SW 1271 (cell line): ENCODE measurements at places on chromosomes 5 and 9.

- DNase-seq, result peak; percentile 64
Measured at GRCh38 chr5:134506054-134507039, 19.1 kb upstream of the JADE2 start.

DNA sequence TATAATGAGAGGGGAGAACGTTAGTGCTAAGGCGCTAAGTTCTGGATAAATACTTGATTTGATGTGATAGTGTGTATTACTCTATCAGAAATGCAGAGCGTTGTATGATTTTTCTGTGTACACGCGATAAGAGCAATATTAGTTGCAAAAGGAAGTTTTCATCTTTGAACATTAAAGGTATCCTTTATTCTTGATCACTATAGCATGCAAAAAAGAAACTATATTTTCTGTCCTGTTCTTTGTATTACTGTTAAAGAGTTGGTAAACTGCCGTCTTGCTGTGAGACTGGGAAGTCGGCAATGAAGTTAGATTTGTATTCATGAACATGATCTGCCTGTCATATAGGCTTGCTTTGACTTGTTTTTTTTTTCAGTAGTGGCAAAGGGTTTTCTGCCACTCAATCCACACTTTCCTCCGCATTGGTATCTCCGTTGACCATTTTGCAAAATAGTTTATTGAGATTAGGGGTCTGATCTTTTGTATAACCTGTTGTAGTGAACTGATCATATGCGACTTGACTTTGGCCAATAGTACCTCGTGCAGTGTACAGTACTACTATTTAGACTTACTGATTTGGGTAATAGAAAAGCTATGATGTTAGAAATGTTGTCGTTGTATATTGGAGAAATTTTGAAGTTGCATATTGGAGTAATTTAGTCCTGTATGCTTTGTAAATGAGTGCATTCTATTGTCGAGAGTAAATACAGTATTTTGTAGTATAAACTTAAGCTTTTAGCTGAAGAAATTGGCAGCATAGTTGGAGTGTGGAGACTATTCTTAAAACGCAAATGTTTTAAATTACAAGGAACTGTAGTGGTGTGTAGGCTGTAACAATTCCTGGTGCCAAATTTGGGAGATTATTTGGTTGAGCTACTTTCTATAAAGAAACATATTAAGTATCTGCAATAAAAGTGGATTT lies 1.7 kb downstream of the DENND4C start:
- DNase-seq, result peak; percentile 0

- DNase-seq, result no peak
Measured at GRCh38 chr5:177372910-177373309, 11.3 kb upstream of the SLC34A1 start.

DNA sequence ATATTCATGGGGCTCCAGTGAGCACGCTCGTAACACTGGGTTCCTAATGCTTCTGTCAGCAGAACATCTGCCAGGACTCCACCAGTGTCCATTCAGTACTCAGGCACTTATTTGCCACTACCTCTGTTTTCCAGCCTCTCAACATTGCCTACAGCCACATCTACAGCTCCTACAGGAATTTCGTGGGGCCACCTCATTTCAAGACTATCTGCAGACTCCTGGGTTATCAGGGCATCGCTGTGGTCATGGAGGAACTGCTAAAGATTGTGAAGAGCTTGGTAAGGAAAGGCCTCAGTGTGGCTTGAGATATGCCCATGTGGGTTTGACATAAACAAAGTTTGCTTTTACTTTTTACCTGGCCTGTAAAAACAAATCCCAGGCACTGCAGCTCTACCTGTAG lies 92.9 kb downstream of the CYFIP2 start:
- DNase-seq, result no peak

GRCh38 chr9:115999498-115999897 lies 154.1 kb upstream of the PAPPA start:
- DNase-seq, result no peak

DNA sequence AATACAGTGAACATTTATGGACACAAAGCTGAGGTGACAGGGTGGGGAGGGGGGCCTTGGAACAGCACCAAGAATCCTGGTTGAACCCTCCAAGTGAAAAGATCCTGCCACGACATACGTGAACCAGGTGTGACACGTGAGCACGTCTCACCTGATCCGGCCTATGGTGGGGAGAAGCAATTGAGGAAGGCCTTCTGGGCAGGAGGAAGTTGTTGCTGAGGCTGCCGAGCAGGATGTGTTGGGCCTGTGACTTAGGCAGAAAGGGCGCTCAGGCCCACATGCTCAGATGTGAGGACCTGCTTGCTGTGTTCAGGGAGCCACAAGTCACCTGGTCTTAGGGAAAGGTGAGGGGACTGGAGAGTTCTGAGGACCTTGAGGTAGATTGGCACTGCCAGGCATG lies 2.5 kb upstream of the MAPK9 start:
- no peak for DNase-seq

GRCh38 chr5:135430135-135430437 lies 17.1 kb downstream of the DCANP1 start:
- DNase-seq, result no peak

DNA sequence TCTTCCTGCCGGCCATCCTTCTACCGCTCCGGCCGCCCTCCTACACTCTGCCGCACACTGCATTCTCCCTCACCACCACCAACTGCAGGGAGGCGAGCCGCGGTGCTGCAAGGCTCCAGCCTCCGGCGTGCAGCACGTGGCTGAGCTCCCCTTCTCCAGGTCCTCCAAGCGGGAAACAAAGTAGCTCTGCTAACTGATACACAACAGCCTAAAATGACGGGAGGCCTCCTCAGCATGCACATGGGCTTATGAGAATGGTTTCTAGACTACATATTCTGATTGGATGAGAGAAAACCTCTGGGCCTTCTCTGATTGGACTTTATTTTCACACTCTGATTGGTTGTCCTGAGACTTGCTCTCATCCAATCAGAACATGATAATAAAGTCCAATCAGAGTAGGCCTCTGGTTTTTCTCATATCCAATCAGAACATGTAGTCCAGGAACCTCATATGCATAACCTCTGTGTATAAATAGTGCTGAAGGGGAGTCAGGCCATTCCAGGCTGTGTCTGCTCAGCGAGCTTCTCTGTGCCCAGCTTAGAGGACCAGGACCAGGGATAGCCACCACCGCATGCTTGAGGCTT lies 27.0 kb upstream of the ZNF354B start:
- no peak for DNase-seq

- no peak for DNase-seq
Measured at GRCh38 chr5:178426326-178427130, 163.7 kb downstream of the COL23A1 start.

- DNase-seq, result no peak
Measured at GRCh38 chr9:31588756-31589155, 795.7 kb upstream of the ACO1 start.

GRCh38 chr9:28999806-29000205 lies 1426.5 kb upstream of the C9orf72 start:
- DNase-seq, result peak; percentile 1

GRCh38 chr9:112179816-112180215 lies 4.7 kb upstream of the SUSD1 start:
- DNase-seq, result no peak

DNA sequence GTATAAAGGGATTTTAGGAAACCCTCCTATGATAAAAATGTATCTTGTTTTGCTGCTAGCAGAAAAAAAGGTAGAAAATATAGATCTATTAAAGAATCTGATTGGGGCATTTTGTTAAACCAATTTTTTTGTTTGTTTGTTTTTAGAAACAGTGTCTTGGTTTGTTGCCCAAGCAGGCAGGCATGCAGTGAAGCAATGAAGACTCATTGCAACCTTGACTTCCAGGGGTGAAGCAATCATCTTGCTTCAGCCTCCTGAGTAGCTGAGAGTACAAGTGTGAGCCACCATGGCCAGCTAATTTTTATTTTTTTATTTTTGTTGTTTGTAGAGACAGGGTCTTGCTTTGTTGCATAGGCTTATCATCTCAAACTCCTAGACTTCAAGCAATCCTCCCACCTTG lies 755.8 kb upstream of the EDIL3 start:
- no peak for DNase-seq

- no peak for DNase-seq
Measured at GRCh38 chr5:6498968-6499367, 50.3 kb downstream of the UBE2QL1 start.

DNA sequence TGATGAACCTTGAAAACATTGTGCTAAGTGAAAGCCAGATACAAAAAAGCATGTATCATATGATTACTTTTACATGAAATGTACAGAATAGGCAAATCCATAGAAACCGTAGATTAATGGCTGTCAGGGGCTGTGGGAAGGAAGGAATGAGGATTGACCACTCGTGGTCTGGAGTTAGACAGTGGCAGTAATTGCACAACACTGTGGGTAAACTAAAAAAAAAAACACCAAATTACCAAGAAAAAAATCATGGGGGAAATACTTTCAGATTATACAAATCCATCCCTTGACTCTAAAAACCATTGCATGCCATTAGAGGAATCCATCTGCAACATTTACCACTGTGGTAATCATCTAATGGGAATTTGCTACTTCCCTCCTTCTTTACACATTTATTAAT lies 140.0 kb downstream of the SIL1 start:
- DNase-seq, result no peak

DNA sequence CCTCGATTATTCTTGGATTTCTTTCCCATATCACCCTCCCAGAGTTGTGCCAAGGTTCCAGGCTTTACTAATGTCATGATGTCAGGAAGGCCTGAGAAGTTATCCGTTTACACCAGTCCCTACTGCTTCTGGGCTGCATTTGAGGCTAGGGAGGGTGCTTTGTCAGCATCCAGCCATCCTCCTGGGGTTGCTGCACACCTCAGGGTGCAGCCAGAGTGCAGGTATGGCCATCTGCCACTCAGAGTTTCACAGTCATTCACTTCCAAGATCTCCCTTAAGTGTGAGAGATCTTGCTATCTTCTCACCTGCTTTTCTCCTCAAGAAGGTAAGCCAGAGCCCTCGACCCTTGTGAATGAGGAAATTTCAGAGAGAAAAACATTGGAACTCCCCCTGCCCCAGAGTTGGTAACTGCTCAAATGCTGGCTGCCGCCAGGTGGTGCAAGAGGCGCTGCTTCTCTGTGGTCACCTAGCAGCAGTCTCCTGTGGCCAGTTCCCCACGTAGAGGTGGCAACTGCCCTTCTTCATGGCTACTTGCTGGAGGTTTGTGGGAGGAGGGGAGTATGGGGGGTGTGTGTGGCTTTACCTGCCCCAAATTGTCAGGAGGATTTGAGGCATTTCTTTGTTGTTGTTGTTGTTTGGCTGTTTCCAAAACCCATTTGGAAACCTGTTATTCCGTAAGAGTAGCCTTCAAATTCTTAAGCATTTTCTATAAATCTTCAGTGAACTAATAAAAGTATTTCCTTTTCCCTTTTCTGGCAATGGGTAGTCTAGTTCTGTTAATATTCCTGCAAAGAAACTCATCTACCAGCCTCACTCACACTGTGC lies 259.6 kb upstream of the DMRT1 start:
- no peak for DNase-seq

DNA sequence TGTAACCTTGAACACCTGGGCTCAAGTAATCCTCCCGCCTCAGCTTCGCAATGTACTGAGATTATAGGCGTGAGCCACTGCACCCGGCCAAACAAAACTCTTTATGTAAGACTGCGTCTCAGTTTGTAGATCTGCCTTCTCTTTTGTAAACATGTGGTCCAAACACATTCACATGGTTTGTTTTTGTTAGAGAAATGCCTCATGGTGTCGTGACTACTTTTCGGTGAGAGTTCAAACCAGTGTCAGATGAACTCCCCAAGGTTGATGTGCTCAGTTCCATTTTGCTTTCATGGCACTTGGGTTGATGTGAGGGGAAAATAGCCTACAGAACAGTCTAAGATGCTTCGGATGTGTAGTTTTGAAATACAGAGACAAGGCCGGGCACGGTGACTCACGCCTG lies 231.6 kb downstream of the GOLPH3 start:
- no peak for DNase-seq

DNA sequence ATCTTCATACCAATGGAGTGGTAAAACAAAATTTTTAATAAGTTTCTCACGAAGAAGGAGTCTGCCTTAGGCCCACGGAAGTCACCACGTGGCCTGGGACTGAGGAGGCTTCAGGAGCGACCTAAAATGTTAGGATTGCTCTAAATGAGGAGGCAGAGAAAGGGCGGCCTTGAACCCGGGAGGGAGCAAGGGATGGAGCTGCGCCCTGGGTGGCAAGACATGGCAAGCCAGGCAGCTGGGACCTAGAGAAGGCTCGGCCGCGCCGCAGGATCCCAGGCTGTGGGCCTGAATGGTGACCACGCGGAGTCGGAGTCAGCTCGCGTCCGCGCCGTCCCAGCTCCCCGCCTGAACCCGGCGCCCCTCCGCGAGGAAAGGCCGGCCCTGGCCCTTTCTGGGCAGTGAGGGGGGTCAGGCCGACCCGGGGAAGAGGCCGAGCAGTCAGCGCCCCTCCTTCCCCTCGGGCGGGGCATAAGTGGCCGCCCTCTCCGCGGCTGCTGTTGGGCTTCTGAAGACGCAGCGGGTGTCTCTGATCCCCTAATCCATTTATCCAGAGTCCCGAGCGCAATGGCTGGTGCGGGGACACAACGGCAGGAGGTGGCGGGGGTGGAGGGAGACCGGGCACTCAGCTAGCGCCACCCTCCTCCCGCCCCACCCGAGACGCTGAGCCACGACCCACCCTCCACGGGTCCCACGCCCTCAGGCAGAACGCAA lies 10.6 kb downstream of the IRX1 start:
- no peak for DNase-seq

DNA sequence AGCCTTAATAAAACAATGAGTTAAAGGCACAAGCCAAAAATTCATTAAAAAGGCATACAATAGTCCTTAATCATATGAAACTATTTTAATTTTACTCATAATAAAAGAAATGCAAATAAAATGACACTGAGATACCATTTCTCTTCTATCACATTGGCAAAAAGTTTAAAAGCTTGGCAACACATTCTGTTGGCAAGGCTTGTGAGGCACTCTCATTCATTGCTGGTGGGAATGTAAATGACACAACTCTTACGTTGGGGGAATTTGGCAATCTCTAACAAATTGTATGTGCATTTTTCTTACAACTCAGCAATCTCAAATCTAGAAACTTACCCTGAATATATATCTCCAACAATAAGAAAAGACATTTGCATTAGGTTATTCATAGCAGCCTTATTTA lies 111.6 kb downstream of the PRELID2 start:
- no peak for DNase-seq

- no peak for DNase-seq
Measured at GRCh38 chr5:148794275-148794674, 32.1 kb upstream of the ADRB2 start.

DNA sequence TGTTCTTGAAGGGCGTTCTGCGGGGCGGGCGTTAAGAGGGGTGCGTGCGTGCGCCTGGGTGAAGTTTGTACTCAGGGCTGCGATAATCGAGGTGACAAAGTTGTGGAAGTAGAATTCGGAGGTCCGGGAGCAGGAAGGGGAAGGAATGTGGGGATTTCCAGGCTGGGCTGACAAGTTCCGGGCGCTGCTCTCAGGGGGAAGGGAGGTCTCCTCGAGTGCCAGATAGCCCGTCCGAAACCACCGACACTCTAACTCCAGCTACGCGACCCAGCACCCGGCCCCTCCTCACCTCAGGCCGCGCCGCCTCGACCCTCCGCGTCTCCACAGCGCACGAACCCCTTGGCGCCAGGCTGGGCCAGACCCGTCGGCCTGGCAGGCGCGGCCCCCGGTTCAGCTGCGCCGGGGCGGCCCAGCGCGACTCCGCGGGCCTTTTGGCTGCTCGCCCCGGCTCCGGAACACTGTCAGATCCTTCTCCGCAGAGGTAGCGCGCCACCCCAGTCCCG lies at the start of gene IL6ST:
TSS of gene IL6ST (minus strand) at position 469 of the 503 bp plus-strand sequence. CDS start 18,685 bp downstream, outside the sequence.
- peak; percentile 65 for DNase-seq

- no peak for DNase-seq
Measured at GRCh38 chr9:111969061-111969460, 72.4 kb downstream of the UGCG start.

GRCh38 chr5:134584662-134585061 lies 48.0 kb downstream of the SAR1B start:
- DNase-seq, result no peak
